ENCODE measurements at places on chromosomes 4 and X.

DNA sequence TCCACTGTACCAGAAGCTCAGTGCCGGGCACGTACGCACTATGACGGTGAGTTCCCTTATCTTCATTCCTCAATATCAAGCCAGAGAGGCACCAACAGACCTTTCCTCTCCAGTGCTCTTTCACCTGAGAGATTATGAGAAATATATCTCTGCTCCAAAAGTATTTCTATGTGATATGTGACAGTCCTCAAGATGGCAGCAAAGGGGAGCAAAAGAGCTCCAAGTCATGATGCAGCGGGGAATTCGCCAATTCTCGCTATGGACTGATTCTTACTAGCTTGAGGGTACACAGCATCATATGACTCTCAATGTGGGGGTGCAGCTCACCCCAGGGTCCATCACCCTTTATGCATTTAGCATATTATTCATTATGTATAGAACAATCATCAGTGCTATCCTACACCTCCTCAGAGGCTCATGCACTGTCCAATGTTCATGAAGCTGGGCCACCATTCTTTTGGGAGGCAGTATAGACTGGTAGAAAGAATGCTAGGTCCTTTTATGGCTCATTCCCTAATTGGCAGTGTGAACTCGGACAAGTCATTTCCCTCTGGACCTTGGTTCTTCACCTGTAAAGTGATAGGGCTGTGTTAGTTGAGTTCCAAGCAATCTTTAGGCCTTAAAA lies 12.8 kb upstream of the IQSEC2 start:
- DNase-seq = no peak

- no peak for DNase-seq
Measured at GRCh38 chr4:184734758-184735157, 862 bp upstream of the CENPU start.

GRCh38 chrX:38954520-38954919 lies 153.3 kb downstream of the MID1IP1 start:
- no peak for DNase-seq

DNA sequence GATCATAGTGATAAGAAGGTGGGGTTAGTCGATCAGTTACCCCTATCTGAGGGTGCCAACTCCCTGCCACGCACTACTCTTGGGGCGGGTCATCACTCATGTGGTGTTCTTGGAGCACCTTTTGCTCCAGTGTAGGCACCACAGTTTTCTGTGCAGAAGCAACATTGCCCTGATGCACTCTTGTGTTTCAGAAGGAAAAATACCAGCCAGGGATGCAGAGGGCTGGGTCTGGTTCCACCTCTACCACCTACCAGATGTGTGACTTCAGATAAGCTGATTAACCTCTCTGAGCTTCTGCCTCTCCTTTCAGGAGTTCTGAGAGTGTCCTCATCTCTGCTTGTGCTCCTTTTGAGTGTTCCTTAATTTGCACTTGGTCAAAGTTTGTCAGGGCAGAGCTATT lies 29.9 kb upstream of the PROM1 start:
- DNase-seq = no peak

DNA sequence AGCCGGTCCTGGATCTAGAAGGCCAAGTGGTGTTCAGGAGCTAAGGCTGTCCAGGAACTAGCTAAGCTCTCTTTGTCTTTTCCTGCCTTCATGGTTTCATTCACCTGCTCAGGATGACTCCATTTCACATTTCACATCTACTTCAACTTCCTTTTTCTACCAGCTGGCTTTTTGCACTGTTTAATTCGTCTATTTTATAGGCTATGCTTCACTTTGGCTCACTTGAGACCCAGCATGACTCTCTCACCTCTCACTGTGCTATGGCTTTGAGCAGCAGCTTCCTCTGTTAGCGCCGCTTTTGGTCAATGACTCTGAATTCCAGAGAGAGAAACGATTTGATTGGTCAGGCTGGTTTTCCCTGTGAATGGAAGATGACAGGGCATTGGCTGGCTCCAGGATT lies 213.5 kb upstream of the CLNK start:
- no peak for DNase-seq

- DNase-seq = no peak
Measured at GRCh38 chr4:78654807-78655206, 103.2 kb downstream of the ANXA3 start.

- no peak for DNase-seq
Measured at GRCh38 chr4:142474398-142475087, 371.6 kb downstream of the INPP4B start.

GRCh38 chr4:165048170-165048569 lies 5.5 kb upstream of the TRIM75 start:
- no peak for DNase-seq

- DNase-seq = no peak
Measured at GRCh38 chr4:108047199-108047598, 57.5 kb downstream of the HADH start.

GRCh38 chr4:69894186-69894585 lies 34.2 kb upstream of the SULT1E1 start:
- DNase-seq = no peak

DNA sequence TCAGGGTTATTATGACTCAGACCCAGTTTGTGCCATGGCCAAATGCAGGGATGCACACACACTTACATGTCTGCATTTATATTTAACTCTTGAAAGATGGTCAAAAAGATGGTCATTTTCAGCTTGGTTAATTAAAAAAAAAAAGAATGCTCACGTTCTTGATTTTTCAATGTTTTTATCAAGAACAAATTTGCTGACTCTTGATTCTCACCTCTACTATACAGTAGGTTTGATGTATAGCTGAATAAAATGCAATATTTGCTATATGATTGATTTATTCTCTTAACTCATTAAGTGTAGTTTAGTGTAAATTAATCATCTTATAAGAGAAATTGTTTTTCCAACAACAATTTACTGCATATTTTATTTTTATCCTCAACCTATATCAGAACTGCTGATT lies 160.4 kb downstream of the SLIT2 start:
- DNase-seq = no peak

DNA sequence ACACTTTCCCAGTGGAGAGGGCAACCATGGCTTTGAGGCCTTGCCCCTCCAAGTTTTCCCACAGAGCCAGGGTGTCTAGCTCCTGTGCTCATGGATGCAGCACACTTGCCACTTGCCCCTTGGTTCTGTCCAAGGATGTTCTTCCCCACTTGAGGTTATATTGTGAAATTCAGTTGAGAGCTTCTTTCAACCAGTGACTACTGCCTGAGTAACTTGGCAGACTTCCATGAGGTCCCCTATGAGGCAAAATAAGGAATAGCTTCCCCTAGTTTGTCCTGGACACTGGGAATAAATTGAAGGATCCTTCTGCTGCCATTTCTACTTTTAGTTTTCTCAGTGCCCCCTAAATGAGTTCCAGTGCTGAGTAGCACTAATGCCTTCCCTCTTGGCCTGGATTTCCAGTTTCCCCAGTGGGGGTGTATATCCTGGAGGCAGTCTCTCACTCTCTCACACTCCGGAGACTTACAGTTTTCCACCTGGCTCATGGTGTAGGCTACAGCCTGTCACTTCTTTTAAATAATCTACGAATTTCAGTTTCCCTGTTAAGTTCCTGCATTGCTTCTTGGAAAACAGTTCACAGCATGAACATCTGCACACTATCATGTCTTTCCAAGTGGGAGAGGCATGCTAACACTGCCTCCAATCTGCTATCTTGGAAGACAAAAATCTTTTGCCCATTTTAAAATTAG lies 36.4 kb upstream of the ADH4 start:
- DNase-seq = no peak

DNA sequence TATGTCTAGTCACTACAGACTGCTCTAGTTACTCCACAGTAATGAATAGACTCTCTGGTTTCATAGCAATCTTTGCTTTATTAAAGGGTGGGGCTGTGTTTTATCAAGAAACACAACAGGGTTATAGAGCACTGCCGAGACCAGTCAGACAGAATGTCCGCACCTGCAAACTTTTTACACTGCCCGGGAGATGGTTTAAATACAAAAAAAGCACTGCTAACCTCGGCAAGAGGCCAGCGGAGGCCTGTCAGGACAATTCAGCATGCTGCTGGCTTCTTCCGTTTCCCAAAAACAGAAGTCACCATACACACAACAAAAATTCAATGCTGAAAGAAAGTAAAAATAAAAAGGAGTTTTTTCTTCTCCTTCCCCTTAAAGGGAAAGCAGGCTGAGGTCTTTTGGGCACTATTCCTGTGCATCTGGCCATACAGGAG lies 67.4 kb downstream of the IRF2 start:
- DNase-seq = no peak

- no peak for DNase-seq
Measured at GRCh38 chr4:25113915-25114904, 46.0 kb downstream of the SEPSECS start.

DNA sequence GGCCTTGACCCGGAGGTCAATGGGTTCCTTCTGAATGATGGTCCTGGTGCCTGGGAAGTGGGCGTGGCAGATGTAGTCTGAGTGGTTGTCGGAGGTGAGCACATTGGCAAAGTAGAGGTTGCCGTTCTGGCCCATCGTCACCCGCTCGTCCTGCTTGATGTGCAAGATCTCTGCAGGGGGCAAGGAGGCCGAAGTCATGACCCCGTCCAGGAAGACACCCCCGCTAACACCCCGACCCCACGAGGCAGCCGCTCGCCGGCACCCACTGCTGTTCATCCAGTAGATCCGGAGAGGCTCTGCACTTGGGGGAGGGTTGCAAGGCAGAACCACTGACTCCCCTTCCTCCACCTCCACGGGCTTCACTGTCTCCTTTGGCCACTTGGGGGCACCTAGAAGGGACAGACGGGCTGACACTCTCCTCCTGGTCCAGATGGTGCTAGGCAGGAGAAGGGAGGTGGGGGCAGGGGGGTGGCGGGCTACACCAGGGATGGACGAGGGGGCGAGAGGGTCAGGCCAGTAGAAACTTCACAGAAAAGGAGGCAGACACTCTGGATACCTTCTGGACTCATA lies 15.1 kb downstream of the L1CAM start:
- DNase-seq = no peak

GRCh38 chr4:27176400-27176799 lies 315.8 kb downstream of the STIM2 start:
- DNase-seq = no peak

DNA sequence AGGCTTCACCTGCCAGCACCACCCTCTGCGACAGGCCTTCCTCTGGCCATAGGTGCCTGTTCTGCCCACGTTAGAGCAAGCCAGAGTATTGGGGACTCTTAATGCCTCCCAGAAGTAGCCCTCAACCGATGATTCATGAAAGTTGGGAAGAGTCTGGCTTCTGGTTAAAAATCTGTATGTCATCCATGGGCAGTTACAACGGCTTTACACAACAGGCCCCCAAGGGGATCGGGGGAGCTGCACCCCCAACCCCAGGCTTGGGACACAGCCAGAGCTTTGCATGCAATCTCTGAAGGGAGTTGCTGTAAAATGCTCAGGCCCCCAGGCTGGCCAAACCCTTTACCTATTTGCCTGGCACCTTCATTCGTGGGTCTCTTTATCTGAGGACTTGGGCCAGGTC lies 5.4 kb upstream of the CYTL1 start:
- no peak for DNase-seq

DNA sequence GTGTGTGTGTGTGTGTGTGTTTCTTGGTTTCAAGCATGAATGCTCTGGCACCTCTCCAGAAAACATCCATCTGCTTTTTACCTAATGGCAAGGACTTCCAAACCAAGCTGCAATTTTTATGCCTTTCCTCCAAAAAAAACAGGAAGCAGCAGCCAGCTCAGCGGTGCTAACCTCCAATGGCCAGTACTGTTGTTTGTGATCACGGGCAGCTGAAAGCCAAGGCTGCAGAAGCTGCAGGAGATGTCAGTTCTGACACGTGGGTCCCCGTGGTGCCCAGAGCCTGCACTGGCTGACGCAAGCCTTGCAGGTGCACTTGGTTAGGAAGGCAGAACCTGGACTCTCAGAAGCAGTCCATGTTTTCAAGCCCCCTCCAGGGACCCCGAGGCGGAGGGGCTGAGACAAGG lies 313.6 kb upstream of the DDX53 start:
- peak; percentile 43 for DNase-seq

GRCh38 chr4:182795446-182796238 lies 121.5 kb downstream of the DCTD start:
- DNase-seq = no peak

- no peak for DNase-seq
Measured at GRCh38 chrX:151563449-151563848, at the start of gene PASD1. Gene PASD1, plus strand, starts transcription at chrX:151563675. Its CDS starts 37,879 bp downstream, at chrX:151601554.

GRCh38 chr4:103292959-103293358 lies 94.8 kb upstream of the CENPE start:
- no peak for DNase-seq

GRCh38 chr4:78057135-78057599 lies at the start of gene FRAS1:
Gene FRAS1, plus strand, starts transcription at chr4:78057323. Its CDS starts 687 bp downstream, at chr4:78058010.
- DNase-seq = peak; percentile 59

DNA sequence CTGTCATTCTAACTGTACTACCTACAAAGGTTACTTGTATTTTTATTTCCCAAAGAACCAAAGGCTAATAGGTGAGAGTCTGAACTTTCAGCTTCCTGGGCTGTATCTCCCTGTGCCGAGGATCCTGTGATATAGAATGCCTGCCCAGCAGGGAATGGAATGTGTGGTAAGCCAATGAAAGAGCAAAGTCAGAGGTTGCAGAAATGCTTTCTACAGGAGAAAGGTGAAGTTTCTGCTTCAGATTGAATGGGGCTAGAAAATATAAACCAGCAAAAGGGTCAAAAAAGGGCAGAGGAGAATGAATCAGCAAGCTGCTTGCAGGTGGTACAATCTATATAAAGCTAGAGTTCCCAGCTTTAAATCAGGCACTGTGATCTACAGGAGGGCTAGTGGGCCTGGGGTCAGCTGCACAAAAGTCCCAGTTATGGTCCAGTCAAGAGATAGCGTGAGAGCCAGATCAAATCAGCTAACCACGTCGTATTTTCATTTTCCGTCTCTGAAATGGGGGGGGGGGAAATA lies 146.1 kb downstream of the DCTD start:
- no peak for DNase-seq

- DNase-seq = no peak
Measured at GRCh38 chr4:19615086-19615689, 636.5 kb upstream of the SLIT2 start.

GRCh38 chrX:30713061-30713525 lies 59.9 kb downstream of the GK start:
- DNase-seq = peak; percentile 18

GRCh38 chr4:146462251-146462650 lies 59.5 kb downstream of the SLC10A7 start:
- DNase-seq = no peak

DNA sequence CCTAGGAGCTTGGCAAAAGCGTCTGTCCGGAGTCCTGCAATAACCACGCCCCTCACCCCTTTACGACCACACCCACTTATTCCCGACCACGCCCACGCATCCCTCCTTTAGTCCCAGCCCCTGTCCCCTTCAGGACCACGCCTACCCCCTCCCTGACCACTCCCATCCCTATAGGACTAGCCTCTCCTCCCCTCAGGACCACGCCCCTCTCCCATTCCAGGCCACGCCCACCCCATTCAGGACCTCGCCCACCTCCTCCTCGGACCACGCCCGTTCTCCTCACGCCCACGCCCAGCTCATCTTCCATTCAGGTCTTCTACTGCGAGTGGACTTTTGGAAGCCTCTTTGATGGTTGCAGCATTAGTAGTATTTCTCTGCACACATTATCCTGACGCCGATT lies 131.2 kb upstream of the STX18 start:
- DNase-seq = no peak
